ENCODE measurements at places on chromosomes 2 and 18.

GRCh38 chr2:237297421-237298150 is 116.4 kb downstream of the COL6A3 start:
- DNase-seq, result no peak

DNA sequence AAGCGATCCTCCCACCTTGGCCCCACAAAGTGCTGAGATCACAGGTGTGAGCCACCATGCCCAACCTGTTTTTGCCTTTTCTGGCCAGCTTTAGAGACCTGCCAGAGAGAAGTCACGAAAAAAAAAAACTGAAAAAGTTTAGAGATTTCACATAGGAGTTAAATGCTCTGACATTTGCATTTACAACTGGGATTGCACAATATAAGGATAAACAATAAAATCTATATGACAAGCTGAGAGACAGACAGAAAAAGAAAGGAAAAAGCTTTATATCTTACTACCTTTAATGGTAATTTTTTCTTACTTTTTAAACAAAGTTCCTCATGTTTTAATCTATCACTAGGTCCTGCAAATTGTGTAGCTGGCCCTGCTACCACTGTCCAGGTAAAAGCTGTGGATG is 466.5 kb downstream of the TXNL1 start:
- no peak for DNase-seq

- no peak for DNase-seq
Observed at GRCh38 chr2:176407706-176408105, 138.5 kb downstream of the MTX2 start.

DNA sequence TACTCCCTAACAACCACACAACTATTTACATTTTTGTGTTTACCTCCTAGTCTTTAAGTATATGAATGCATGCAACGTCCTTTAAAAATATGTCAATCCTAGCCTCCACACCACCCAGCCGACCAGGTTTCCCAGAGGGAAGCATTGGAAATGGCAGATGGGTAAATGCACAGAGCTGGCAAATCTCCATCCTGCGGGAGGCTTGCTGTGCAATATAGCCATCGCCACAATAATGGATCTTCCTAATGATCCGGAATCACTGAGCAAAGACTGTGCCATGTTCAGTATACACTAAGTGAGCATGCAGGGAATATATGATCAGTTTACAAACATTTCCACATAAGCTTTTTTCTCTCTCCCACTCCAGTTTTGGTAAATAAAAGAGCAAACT is 131.8 kb downstream of the NEDD4L start:
- peak; percentile 16 for DNase-seq

GRCh38 chr18:49944663-49945062 is 131.3 kb upstream of the ACAA2 start:
- DNase-seq, result no peak

- no peak for DNase-seq
Observed at GRCh38 chr2:150783015-150783414, 295.5 kb upstream of the RND3 start.

- DNase-seq, result no peak
Observed at GRCh38 chr2:9663008-9663879, 32.4 kb upstream of the YWHAQ start.

GRCh38 chr18:69528435-69528834 is 127.7 kb downstream of the DOK6 start:
- DNase-seq, result no peak

- DNase-seq, result no peak
Observed at GRCh38 chr2:71849607-71850305, 297.9 kb downstream of the CYP26B1 start.

GRCh38 chr2:219578811-219579613 is 6.9 kb downstream of the INHA start:
- DNase-seq, result no peak

DNA sequence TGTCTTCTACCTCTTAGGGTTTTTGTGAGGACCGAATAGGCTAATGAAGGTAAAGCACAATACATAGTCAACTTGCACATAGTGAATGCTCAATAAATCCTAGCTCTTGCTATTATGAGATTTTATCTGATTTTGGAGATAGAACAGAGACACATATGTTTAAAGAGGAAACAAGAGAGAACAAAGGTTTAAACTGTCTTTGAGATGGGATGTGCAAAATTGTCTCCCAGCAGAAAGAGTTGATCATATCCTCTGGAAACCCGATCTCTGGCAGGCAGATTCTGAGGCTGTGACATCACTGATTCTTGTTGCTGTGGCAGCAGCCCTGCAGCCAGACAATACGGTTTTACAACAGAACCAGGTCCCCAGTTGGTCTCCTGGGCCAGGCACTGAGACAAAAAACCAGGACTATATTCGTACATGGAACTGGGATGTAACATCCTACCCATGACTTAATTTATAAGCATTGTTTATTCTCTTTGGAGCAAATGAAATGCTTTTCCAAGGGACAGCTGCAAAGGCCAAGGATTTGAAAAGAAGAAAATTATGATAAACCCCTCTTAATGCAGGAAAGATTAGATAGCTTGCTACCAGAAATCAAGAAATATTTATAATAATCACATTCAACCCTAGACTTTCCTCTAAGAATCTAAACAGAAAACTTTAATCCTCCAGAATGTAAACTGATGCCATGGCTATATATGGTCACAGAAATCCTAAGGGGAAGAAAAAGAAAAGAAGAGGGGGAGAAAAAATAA is 80.2 kb downstream of the SLC8A1 start:
- DNase-seq, result peak; percentile 57

- DNase-seq, result no peak
Observed at GRCh38 chr2:219998714-219999227, 371.3 kb downstream of the SLC4A3 start.

DNA sequence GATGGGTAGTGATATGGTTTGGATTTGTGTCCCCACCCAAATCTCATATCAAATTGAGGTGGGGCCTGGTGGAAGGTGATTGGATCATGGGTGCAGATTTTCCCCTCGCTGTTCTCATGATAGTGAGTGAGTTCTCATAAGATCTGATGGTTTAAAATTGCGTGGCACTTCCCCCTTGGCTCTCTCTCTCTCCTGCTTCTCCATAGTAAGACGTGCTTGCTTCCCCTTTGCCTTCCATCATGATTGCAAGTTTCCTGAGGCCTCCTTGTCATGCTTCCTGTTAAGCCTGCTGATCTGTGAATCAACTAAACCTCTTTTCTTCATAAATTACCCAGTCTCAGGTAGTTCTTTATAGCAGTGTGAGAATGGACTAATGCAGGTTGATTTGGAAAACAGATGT is 223.2 kb upstream of the APCDD1 start:
- no peak for DNase-seq

- DNase-seq, result no peak
Observed at GRCh38 chr2:149901231-149901859, 313.8 kb upstream of the MMADHC start.

GRCh38 chr2:120310136-120310535 is 35.8 kb upstream of the INHBB start:
- DNase-seq, result no peak

- no peak for DNase-seq
Observed at GRCh38 chr2:222217712-222218111, 81.1 kb downstream of the PAX3 start.

GRCh38 chr18:616380-616995 is 19.7 kb downstream of the CLUL1 start:
- no peak for DNase-seq

- DNase-seq, result no peak
Observed at GRCh38 chr2:49225126-49225525, 70.8 kb upstream of the FSHR start.

- DNase-seq, result no peak
Observed at GRCh38 chr18:53402670-53403069, 821.8 kb downstream of the MBD2 start.

DNA sequence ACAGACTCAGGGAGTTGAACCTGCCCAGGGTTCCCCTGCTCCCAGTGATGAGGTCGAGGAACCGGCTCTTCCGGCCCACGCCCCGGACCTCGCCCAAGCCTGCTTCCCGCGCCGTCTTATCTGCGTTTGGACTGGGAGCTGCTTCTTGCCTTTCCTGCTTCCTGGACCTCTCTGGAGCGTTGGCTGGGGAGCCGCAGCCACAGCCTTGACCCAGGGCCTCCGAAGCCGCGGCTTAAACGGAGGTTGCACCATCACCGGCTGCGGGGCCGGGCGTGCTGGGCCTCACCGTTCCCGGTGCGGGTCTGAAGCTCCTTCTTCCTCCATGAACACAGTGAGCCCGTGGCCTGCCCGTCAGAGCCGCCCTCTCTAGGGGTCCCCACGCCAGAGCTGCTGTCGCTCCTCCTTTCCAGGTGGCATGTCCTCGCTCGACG is 13.3 kb downstream of the NTSR2 start:
- no peak for DNase-seq

- no peak for DNase-seq
Observed at GRCh38 chr2:164569378-164569777, 51.9 kb downstream of the GRB14 start.

GRCh38 chr2:54613386-54613785 is 110.1 kb upstream of the EML6 start:
- no peak for DNase-seq

DNA sequence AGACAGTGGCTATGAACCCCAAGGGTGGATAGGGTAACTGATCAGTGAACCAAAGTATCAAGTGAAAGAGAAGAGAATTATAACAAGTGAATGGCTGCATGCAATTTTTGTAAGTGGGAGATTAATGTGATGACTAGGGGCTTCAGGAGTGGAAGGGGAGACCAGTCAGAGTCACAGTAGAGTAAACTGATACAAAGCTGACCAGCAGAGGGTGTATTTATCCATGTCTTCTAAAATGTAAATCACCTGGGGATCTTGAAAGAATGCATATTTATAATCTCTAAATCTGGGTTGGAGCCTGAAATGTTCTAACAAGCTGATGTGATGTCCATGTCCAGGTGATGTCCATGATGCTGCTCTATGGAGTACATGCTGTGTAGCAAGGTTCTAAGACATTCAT is 1351.3 kb upstream of the CHAC2 start:
- no peak for DNase-seq

DNA sequence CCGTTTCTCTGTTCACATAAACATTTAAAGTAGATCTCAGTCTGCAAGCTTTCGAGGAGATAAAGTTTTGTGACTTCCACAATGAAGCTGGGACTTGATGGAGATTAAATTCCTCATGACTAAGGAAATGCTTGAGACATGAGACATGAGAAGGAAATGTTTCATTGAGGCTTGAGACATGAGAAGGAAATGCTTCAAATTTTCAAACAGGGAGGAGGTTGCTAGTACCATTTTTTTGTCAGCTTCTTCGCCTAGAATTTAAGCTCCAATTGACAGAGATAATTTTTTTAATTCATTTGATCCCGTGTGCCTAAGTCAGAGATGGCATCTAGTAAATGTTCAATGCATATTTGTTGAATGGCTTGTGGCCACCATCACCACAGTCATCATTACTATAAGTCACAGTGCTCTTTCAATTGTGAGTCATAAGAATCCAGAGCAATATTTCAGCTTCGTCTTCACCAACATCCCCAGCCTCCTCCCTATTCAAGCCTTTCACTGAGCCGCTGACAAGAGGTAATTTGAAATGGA is 543 bp upstream of the MARCHF4 start:
- DNase-seq, result no peak

GRCh38 chr18:71471963-71472725 is 1072.0 kb downstream of the CBLN2 start:
- no peak for DNase-seq

- no peak for DNase-seq
Observed at GRCh38 chr2:211881449-211881848, 657.2 kb downstream of the ERBB4 start.

GRCh38 chr2:120736202-120736623 is 545 bp downstream of the GLI2 start:
- DNase-seq, result peak; percentile 83

DNA sequence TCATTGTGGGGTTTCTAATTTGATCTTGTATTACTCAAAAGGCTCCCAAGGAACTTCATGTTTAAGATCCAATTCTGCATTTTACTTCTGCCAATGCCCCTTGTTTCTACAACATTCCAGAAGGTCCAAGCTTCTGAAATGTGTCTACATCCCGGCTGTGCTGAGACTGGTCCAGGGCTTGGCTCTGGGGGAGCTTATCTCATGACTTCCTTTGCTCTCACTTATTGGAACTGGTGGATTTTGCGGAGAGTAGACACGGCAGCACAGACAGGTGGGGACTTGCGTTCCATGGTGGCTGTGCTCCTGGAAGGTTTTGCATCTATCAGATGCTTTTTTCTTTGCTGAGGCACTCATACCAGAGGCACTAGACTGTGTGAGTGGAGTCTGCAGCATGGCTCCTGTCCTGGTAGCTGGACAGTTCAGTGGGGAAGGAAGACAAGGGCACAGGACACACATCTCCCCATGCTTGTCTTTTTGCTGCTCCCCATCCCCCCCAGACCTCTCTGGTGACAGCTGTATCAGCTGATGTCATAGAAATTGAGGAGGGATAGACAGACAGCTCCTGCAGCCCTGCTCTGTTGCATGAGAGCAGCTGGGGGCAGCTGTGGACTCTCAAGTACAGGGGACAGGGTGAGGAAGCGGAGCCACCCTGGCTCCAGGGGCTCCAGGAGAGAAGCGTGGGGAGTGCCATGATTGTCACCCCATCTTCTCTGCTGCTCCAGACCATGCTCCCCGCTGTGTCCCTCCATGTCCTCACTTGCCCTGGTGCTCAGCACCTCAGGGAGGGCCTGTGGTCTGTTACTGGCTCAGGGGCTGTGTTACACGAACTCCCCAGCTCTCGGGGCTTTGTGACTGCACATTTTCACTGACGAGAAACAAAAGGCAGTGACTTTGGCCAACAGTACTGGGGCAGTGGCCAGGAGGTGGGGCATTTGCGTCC is 46.0 kb downstream of the ACAA2 start:
- DNase-seq, result no peak

DNA sequence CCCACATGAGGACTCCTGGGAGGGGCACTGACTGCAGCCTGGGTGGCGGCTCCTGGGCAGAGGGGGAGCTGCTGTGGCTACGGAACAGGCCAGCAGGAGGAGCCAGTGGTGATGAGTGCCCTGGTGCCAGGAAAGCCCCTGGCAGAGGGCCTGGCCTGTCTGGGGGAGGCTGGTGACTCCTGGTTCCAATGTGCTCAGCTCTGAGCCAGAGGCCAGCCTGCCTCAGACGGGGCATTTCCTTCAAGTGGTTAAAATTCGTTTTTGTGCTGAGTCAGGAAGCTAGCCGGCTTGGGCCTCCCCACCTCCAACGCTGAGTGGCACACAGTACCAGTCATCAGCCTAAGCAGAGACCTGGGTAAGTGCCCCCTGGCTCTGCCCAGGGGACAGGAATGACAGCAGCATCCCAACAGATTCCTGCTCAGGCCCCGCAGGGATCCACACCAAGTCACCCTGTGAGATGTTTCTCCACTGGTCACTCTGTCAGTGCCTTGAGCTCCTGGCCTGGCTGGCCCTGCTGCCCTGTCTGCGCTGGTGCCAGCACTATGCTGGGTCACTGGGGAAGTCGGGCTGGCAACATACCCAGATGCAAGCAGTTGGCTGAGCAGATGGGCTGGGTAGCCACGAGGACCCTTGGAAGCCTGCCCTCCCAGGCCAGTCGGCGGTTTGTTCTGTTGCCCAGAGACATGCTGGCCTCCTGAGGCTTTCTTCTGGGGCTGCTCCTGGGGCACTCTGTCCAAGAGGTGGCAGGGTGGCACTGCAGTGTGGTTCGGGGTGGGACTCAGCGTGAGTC is 7.1 kb upstream of the KLF11 start:
- DNase-seq, result peak; percentile 63
